Dermis blood vessel endothelial cell (primary cell): ENCODE measurements at places on chromosomes 6 and 20. TPM values are rescaled to one million over a fixed set of nuclear protein-coding genes. Genes with fewer than 3 reads are reported as not detected.

GRCh38 chr6:152004036-152004566 lies 196.6 kb downstream of the ESR1 start:
- DNase-seq, result no peak

Gene GSTA2
- not detected in 2 replicates for total RNA-seq

Gene ROS1
- under 0.01 TPM in 1 of 2 replicates, not detected in the other for total RNA-seq

DNA sequence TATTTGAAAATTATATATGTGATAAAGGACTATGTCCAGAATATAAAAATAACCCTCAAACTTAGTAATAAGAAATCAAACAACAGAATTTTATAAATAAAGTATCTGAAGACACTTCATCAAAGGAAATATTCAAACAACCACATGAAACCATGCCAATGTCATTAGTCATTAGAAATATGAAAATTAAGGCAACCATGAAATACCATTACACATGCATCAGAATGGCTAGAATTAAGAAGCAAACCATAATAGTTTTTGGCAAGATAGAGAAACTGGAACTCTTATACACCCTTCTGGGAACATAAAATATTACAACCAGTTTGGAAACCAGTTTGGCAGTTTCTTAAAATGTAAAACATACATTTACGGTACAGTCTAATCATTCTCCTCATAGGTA lies 137.2 kb upstream of the ADGRB3 start:
- no peak for DNase-seq

Gene PAX1
- total RNA-seq, result not detected in 2 replicates

DNA sequence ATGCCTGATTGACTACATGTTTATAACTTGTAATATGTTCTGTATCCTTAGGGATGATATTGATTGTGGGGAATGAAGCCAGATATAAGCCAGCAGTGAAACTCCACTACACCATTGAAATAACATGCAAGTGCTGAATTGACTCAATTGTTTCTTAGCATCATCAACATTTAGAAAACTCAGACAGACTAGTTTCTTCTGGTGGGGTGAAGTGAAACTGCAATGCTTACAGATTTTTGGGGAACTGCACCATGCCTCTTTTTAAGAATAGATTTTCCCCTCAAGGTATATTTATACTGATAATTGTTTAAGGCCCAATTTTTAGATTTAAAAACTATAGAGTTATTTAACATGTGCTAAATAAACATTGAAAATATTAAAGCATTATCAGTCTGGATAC lies 1044.6 kb upstream of the EYS start:
- DNase-seq, result no peak

DNA sequence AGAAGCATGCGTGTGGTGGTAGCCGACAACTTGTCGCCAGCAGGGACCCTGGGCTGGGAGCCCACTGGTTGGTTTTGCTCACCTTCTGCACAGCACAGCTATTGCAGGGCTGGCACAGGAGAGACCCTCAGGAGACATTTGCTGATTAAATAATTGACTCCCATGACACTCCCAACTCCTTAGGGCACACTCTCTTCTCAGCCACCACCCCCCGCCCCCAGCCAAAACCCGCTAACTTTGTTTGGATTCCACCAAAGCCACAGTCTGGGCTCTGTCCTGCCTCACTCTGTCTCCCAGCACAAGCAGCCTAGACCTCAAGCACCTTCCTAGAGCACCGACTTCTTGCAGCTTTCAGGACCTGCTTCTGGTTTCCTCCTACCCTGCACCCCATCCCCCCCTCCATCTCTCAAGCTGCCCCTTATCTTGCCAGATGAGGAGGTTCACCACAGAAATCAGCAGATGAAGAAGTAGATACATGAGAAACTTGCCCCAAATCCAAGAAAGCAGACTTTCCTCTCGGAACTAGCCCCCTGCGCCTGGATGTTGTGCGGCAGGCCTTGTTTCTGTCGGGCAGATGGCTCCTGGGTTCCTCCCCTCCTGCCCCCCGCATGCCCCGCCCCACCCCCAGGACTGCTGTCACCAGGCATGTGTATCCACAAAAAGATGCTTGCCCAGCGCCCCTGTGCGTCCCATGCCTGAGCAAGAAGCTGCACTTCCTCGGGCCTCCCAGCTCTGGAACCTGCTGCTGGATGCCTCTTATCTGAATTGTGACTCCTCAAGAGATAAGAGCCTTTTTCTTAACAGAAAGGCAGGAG lies 35.0 kb upstream of the CD93 start:
- DNase-seq, result no peak

DNA sequence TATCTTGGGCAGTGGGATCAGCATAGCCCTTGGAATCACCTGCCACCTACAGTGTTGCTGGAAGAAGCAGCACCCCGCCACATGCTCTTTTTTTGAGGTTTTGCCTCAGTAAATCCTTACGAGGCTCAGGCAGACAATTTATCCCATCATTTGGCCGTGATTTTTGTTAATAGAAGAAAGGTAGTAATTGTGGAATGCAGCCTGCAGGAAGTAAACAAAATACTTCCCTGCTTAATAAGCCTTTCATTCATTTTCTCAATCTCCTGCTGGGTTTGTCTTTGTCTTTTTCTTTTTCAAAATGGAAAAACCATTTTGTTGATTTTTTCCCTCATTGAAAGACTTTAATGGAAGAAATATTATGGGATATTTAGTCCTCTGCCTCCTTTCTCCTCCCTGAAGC lies 93.7 kb upstream of the CD83 start:
- DNase-seq, result no peak
